ENCODE measurements at places on chromosomes 4 and X. TPM values are rescaled to one million over a fixed set of nuclear protein-coding genes. Genes with fewer than 3 reads are reported as not detected.

The GABRQ gene
- under 0.01 TPM for total RNA-seq

The SPATA18 gene
- 0.42 TPM for total RNA-seq

The RNF175 gene
- total RNA-seq, result 1.2 TPM

The NR3C2 gene
- 29.1 TPM for total RNA-seq

The UGT8 gene
- total RNA-seq, result 3.3 TPM

The APLN gene
- total RNA-seq, result not detected

The CT55 gene
- not detected for total RNA-seq

The NHS gene
- total RNA-seq, result 0.31 TPM

The APELA gene
- total RNA-seq, result not detected

The MAGEA10 gene
- total RNA-seq, result not detected

The CENPVL2 gene
- not detected for total RNA-seq

The CYP4V2 gene
- total RNA-seq, result 17.2 TPM

The TCEAL6 gene
- not detected for total RNA-seq

The CC2D2A gene
- total RNA-seq, result 0.63 TPM

The DKK2 gene
- total RNA-seq, result not detected

The MID1 gene
- total RNA-seq, result under 0.01 TPM

The HSFX3 gene
- total RNA-seq, result not detected
